Suprapubic skin (tissue), 4 donors: ENCODE measurements at places on chromosomes 4 and X.

GRCh38 chr4:168432419-168433146 is 47.7 kb downstream of the DDX60L start:
- H3K27ac ChIP-seq = no peak overlapping the region
- no peak overlapping the region for H3K4me3 ChIP-seq
- DNase-seq = no peak
- no peaks in the 10 kb centered on the region for H3K4me1 ChIP-seq
- peaks cover 28% of the 10 kb centered on the region for H3K36me3 ChIP-seq

GRCh38 chr4:151540728-151541388 is 131.9 kb downstream of the FHIP1A start:
- no peak for DNase-seq
- H3K27me3 ChIP-seq = no peaks in the 10 kb centered on the region
- H3K36me3 ChIP-seq = no peaks in the 10 kb centered on the region
- no peak overlapping the region for H3K4me3 ChIP-seq
- H3K4me1 ChIP-seq = peaks cover 18% of the 10 kb centered on the region

GRCh38 chrX:148574237-148574973 is 74.0 kb downstream of the AFF2 start:
- H3K27me3 ChIP-seq = no peaks in the 10 kb centered on the region
- DNase-seq = no peak
- no peaks in the 10 kb centered on the region for H3K4me1 ChIP-seq
- no peak overlapping the region for H3K27ac ChIP-seq

DNA sequence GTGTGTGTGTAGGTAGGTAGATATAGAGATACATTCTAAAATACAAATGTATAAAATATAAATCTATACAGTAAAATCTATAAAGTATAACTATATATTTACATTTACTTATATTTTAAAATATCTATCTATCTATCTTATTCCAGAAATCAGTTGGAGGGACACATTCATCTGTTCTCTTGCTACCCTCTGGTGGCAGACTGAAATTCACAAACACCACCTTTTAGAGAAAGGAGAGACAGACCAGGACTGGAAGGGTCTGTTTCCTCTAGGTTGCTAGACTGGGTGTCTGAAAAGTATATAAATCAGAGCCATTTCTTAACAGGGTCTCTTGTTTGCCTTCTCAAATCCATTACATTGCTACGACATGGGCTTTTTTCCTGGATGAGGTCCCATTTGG is 343.0 kb downstream of the OPHN1 start:
- no peak overlapping the region for H3K4me3 ChIP-seq
- no peak overlapping the region for H3K27ac ChIP-seq
- no peak for DNase-seq

- DNase-seq = no peak
- no peak overlapping the region for H3K4me3 ChIP-seq
- peaks cover 3% of the 10 kb centered on the region for H3K27me3 ChIP-seq
- no peaks in the 10 kb centered on the region for H3K36me3 ChIP-seq
- H3K27ac ChIP-seq = no peak overlapping the region
Measured at GRCh38 chr4:154421618-154422017, 70.0 kb downstream of the DCHS2 start.

GRCh38 chr4:112296949-112297880 is at the start of gene ALPK1:
ALPK1 (plus strand) TSS chr4:112297369.
- H3K27me3 ChIP-seq = no peaks in the 10 kb centered on the region
- H3K36me3 ChIP-seq = peaks cover 8% of the 10 kb centered on the region
- peak within 1 kb of the TSS; percentile 77 for H3K27ac ChIP-seq
- DNase-seq = no peak
- H3K4me1 ChIP-seq = peaks cover 20% of the 10 kb centered on the region
- H3K4me3 ChIP-seq = peak within 1 kb of the TSS; percentile 42

DNA sequence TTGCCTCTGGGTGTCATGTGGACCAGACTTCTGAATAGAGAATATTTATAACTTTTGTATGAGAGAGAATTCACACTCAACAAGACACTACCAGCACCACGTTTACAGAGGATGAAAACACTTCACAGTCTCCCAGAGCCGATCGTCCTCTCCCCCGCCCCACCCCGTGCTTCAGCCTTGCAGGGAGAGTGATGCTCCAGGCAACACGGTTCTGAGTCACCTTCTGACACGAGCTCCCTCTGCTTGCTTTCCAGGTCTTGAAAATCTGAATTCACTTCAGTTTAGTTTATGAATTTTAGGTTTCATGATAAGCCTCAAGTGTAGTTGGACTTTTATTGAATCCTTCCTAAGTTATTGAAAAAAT is 59.8 kb downstream of the CPLX1 start:
- peaks cover 11% of the 10 kb centered on the region for H3K4me1 ChIP-seq
- no peak overlapping the region for H3K4me3 ChIP-seq
- H3K36me3 ChIP-seq = peaks cover 87% of the 10 kb centered on the region
- no peaks in the 10 kb centered on the region for H3K27me3 ChIP-seq
- no peak overlapping the region for H3K27ac ChIP-seq

DNA sequence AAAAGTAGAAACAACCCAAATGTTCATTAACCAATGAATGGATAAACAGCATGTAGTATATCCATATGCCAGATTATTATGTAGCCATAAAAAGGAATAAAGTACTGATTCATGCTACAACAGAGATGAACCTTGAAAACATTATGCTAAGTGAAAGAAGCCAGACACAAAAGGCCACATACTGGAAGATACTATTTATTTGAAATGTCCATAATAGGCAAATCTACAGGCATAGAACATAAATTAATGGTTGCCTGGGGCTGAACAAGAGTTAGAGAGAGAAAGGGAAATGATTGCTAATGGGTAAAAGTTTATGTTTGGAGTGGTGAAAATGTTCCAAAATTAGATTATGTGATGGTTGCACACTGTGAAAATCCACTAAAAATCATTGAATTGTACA is 44.4 kb downstream of the IL13RA2 start:
- H3K4me1 ChIP-seq = no peaks in the 10 kb centered on the region
- H3K36me3 ChIP-seq = no peaks in the 10 kb centered on the region
- no peak overlapping the region for H3K4me3 ChIP-seq

DNA sequence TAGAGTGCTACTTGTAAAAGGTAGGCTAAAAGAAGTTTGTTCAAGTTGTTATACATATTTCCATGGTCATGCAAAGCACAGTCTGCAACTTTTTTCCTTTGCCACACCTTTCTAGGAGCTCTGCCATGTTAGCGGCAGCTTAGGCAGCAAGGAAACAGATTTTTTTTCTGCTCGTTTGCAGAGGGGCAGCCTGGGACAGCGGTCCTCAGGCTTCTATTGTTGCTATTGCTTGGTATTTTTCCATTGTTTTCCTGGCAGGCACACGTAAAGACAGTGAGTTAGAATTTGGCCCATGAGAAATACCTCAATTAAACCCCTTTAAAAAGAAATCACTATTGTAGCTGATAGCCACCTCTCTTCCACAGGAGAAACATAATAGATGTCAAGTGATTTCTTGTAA is 391.4 kb downstream of the SH2D1A start:
- no peaks in the 10 kb centered on the region for H3K36me3 ChIP-seq
- no peak for DNase-seq
- H3K4me3 ChIP-seq = no peak overlapping the region
- H3K27ac ChIP-seq = no peak overlapping the region

DNA sequence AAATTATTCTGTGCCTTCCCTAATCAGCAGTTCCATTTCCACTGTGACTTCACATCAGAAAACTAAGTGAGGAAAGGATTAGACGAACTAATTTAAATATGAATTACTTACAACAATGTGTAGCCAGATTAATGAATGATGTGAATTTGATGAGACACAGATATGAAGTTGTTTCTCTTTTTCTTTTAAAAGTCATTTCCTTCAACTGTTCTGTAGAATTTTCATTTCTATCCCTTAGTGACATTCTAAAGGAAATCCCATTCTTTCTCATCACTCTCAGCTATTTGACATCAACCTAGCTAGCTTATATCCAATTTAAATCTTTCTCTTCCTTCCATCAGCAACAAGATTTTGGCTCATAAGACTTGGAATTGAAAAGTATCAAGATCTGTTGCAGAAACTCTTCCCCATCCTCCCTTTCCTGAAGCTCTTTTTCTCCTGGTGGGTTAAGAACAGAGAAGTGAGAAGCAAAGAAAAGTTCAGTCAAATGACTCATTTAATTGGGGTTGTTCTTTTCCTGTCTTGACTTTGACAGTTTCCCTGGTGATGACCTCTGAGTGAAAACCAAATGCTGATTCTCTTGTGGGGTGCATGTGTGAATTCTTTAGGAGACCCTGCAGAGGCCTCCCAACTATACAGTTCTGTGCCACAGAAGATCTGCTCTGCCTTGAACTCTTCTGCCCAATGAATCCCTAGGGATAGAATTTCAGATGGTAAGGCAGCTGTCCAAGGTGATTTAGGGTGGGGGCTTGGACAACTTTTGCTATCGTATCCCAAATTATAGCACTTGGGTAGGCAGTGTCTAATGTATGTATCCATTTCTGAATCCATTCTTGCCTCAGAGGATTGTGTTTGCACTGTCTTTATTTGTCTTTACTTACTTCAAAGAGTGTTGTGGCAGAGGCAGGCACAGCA is 232.5 kb upstream of the GPRIN3 start:
- no peak overlapping the region for H3K4me3 ChIP-seq
- no peaks in the 10 kb centered on the region for H3K36me3 ChIP-seq
- H3K27ac ChIP-seq = no peak overlapping the region
- DNase-seq = no peak
- no peaks in the 10 kb centered on the region for H3K4me1 ChIP-seq

GRCh38 chr4:128006592-128006991 is 41.4 kb downstream of the ABHD18 start:
- no peak for DNase-seq
- H3K4me3 ChIP-seq = no peak overlapping the region
- no peaks in the 10 kb centered on the region for H3K27me3 ChIP-seq
- no peaks in the 10 kb centered on the region for H3K4me1 ChIP-seq

DNA sequence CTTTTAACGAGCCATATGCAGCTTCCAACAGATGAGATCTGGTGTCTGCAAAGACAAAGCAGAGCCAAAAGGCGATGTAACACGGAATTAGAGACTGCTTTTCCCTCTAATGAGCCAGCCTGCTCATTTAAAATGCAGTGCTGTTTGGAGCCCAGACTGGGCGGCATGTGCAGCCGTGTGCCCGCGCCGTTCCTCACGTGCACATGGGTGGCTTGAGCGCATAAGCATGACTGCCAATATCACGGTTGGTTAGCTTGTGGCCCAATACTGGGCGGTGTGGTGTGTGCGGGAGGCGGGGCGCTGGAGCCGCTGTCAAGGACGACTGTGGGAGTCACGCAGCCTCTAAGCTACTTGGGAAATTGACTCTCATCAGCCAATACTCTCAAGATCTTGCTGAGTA is 87.0 kb upstream of the SCOC start:
- peaks cover 3% of the 10 kb centered on the region for H3K27me3 ChIP-seq
- no peaks in the 10 kb centered on the region for H3K4me1 ChIP-seq
- H3K36me3 ChIP-seq = no peaks in the 10 kb centered on the region
- no peak for DNase-seq

DNA sequence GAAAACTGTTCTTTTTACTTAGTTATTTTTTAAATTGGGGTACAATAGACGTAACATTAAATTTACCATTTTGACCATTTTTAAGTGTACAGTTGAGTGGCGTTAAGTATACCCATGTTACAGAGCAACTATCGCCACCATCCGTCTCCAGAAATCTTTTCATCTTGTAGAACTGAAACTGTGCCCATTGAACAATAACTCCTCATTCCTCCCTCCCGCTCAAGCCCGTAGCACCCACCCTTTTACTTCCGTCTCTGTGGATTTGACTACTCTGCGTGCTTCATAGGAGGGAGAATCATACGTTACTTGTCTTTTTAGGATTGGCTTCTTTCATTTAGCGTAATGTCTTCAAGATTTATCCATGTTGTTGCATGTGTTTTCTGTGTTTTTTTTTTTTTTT is 55.3 kb downstream of the TMEM131L start:
- H3K27ac ChIP-seq = no peak overlapping the region
- H3K4me3 ChIP-seq = no peak overlapping the region
- no peaks in the 10 kb centered on the region for H3K36me3 ChIP-seq
- no peaks in the 10 kb centered on the region for H3K27me3 ChIP-seq

GRCh38 chrX:120464411-120464810 is 4.7 kb downstream of the LAMP2 start:
- no peak overlapping the region for H3K27ac ChIP-seq
- peaks cover 41% of the 10 kb centered on the region for H3K4me1 ChIP-seq
- no peak for DNase-seq
- H3K4me3 ChIP-seq = no peak overlapping the region
- H3K27me3 ChIP-seq = no peaks in the 10 kb centered on the region
- H3K36me3 ChIP-seq = no peaks in the 10 kb centered on the region

DNA sequence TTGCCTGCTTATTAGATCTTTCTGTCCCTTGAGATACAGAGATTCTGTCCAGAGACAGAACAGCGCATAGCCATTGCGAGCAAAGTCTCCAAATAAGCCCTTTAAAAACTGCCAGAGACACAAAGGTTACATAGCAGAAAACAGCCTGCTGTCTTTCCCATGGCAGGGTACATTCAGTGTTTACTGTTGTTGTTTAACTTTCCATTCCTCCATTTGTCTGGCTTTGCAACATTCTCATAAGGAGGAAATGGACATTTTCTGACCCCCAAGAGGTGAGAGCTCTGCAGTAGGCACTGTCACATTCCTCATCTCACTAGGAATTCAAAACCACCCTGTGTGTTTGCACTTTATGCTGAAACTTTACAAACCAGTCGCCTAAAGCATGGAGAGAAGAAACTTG is 48.3 kb downstream of the PDE5A start:
- H3K4me3 ChIP-seq = no peak overlapping the region
- no peaks in the 10 kb centered on the region for H3K36me3 ChIP-seq
- H3K27me3 ChIP-seq = no peaks in the 10 kb centered on the region
- no peak overlapping the region for H3K27ac ChIP-seq
- H3K4me1 ChIP-seq = no peaks in the 10 kb centered on the region

DNA sequence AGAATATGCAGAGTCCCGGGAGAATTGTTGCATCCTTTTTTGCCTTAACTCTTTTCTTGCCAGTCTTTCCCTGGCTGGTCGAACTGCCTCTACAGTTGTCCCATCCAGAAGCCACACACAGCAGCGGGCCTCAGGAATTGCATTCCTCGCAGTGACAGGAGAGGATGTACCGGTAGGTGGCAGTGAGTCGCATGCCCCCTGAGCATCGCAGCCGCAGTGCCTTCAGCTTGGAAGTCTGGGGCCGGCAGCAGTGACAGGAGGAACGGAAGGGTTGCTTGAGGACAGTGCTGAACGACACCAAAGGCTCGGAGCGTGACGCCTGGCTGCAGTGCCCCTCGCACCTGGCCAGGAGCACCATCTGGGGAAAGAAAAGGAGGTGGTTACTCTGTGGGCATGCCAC is 23.5 kb downstream of the NDP start:
- DNase-seq = no peak
- no peak overlapping the region for H3K27ac ChIP-seq
- H3K27me3 ChIP-seq = no peaks in the 10 kb centered on the region
- no peaks in the 10 kb centered on the region for H3K36me3 ChIP-seq
- no peaks in the 10 kb centered on the region for H3K4me1 ChIP-seq

- no peaks in the 10 kb centered on the region for H3K4me1 ChIP-seq
- no peak overlapping the region for H3K27ac ChIP-seq
- H3K27me3 ChIP-seq = no peaks in the 10 kb centered on the region
- H3K36me3 ChIP-seq = no peaks in the 10 kb centered on the region
- H3K4me3 ChIP-seq = no peak overlapping the region
- no peak for DNase-seq
Measured at GRCh38 chr4:121737846-121738554, 27.0 kb downstream of the SMIM43 start.
